ENCODE measurements at places on chromosomes 11 and 22.

GRCh38 chr11:93727985-93728791 lies 13.1 kb downstream of the TAF1D start:
- DNase-seq, result no peak

DNA sequence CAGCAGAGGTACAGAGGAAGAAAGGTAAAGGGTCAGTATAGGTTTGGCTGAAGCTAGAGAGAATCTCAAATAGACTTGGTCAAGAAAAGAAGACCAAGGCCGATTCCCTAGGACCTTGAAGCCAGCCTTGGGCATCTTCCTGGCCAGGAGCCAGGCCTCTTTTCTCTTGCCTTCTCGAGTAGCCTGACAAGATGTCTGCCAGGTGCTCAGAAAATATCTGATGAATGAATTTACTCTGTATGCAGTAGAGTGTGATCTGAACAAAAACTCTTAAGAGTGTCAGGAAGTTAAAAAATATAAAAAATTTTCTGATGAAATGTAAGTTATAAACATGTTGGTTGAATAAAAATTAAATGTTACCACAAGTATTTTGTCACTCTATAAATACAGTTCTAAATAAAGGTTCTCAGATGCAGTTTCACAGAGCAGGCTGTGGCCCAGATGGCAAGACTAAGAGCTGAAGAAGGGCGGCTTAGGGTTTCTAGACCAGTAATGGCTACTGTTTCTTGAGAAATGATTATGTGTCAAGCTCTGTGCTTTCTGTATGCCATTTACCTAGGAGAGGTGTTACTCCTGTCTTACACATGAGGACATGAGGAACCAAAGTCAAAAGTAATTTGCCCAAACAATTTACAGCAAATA lies 98.1 kb downstream of the ATXN10 start:
- DNase-seq, result no peak

DNA sequence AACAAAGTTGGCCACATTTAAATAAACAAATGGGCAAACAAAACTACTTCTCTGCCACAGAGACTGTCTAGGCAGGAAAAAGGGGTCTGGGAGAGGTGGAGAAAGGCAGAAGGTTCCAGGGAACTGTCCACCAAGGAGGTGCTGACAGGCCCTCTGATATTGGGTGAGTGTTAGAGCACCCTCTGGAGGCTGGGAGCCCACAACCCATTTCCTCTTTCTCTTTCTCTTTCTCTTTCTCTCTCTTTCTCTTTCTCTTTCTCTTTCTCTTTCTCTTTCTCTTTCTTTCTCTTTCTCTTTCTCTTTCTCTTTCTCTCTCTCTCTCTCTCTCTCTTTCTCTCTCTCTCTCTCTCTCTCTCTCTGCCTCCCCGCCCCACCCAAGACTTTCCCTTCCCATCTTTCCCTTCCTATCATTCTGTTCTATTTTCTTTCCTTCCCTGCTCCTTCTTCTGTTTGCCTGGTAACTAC lies 912.8 kb downstream of the DLG2 start:
- peak; percentile 15 for DNase-seq

DNA sequence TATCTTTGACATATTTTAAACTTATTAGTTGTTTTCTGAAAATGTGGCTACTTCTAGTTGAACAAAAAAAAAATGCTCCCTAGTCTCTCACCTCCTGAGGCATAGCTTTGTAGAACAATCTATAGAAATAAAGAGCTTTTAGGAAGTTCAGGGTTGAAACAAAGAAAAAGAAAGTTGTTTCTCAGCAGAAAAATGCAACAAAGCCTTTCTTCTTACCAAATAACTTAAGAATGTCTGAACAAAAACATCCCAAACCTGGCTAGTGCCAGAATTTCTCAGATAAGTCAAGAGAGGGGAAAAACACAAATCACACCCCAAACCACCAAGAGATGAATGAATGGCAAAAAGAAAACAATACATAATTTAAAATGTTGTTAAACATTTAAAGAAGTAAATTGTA lies 114.1 kb downstream of the MAML2 start:
- DNase-seq, result no peak

- no peak for DNase-seq
Observed at GRCh38 chr11:16603245-16603644, 135.2 kb upstream of the C11orf58 start.

- no peak for DNase-seq
Observed at GRCh38 chr22:37832022-37832857, 9.1 kb downstream of the GALR3 start.

DNA sequence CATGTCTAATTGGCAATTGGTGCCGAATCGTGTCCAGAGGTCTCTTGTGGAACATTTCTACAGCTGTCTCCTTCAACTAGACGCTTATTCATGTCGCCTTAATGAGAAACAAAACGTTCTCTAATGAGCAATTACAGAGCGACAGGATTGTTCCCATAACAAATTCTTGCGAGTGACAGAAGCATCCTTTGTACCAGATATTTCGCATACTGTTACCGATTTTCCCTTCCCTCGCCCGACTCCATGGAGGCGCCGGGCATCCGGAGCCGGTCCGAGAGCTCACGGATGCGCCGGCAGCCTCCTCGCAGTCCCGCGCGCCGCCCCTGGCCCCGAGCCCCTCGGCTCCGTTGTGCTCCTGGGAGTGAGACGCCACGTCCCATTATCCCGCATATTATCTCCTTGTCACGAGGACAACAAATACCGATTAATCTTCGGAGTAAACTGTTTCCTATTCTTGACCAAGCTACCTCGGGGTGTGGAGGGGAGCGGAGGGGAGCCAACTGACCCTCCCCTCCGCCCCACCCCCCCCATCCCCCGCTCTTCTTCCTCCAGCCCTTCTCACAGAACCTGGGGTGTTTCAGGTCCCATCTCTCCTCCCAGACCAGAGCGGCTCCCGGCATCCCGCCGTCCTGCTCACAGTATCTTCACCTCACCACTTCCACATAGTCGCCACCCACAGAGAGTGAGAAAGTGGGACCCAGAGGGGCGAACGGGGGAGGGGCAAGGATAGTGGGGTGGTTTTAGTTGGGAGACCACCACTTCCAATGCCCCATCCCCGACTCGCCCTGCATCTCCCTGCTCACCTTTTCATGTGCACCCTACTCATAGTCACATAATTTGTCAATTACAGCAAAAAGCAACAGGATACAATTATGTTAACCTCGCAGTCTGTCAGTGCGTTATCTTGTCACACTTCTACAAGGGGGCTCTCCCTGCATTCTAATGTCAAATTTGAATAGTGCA lies 11.4 kb downstream of the PAX6 start:
- no peak for DNase-seq

- no peak for DNase-seq
Observed at GRCh38 chr11:92192141-92192540, 32.5 kb upstream of the FAT3 start.

DNA sequence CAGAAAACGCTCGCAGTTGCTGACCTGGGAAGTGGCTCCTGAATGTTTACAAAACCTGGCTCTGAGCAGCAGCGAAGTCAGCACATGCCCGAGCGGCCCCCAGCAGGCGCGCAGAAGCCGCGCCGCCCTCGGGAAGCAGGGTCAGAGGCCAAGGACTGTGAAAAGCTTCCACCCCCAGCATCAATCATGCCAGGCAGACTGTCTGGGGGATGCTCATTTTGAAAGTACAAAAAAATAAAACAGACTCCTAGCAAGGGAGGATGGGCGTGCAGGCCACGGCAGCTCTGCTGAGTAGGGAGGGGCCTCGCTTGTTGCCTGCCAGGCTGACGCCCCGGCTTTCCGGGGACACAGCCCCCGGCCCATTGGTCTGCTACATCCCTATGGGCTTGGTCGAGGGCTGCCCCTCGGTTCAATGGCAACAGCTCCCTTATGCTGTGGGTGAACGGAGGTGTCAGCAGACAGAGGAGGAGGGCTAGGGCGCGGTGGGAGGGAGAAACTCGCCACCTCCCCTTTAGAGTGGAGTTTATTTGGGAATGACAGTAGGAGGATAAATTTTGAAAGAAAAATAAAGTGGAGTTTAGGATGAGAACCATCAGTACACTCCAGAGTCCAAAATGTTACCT lies 37.7 kb upstream of the GNB1L start:
- DNase-seq, result peak; percentile 16

- peak; percentile 78 for DNase-seq
Observed at GRCh38 chr11:119318240-119319135, 1.6 kb upstream of the MCAM start.

DNA sequence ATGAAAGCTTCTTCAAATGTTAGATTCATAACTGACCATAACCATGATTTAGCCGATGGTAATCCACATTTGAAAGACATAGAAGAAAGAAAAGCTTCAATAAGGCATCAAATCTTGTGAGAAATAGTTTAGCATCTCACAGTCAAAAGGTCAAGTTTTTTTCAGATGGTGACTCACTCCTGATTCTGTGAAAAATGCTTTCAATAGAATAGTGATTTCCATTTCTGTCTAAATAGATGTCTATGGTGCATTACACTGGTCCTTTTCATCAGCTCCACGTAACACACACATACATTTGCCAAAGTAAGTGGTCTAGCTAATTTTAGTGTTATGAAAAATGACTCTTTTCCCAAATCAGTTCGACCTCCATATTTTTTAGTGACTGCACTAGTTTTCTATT lies 139.2 kb downstream of the LRRC4C start:
- no peak for DNase-seq

DNA sequence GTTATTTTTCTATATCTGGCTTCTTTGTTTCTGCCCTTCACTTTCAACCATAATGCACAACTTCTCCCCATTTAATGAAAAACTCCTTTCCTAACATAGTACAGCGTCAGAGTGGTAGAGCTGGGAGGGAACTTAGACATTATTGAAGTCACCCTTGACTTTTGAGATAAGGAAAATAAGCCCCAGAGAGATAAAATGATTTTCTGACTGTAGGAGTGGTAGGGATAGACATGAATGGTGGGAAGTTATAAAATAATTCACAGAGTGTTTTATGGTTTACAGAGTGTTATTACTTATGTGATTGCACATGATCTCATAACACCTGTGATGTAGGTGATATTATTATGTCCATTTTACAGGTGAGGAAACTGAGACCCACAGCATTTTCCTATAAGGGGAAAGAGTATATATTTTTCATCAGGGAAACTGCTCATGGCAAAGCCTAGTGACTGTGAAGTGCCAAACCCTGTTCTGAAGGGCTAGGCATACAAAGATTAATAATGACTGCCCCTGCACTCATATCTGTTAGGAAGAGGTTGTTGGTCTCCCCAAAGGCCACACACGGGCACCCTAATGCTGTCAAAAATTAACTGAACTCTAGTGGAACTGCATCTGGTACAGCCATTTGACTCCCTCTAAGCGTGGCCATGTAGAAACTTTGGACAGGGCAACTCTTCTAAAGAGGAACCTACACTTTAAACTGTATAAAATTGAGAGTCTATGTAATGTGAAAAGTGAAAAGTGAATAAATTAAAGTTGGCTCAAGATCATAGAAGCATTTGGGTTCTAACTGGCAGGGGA lies 61.1 kb upstream of the PICALM start:
- no peak for DNase-seq

DNA sequence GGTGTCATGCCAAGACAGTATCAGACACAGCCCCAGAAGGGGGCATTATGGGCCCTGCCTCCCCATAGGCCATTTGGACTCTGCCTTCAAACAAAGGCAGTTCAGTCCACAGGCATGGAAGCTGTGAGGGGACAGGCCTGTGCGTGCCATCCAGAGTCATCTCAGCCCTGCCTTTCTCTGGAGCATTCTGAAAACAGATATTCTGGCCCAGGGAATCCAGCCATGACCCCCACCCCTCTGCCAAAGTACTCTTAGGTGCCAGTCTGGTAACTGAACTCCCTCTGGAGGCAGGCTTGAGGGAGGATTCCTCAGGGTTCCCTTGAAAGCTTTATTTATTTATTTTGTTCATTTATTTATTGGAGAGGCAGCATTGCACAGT lies 14.6 kb downstream of the IL10RA start:
- DNase-seq, result no peak

Data from RWPE1 (cell line).